ENCODE measurements at places on chromosomes 7 and 10.

DNA sequence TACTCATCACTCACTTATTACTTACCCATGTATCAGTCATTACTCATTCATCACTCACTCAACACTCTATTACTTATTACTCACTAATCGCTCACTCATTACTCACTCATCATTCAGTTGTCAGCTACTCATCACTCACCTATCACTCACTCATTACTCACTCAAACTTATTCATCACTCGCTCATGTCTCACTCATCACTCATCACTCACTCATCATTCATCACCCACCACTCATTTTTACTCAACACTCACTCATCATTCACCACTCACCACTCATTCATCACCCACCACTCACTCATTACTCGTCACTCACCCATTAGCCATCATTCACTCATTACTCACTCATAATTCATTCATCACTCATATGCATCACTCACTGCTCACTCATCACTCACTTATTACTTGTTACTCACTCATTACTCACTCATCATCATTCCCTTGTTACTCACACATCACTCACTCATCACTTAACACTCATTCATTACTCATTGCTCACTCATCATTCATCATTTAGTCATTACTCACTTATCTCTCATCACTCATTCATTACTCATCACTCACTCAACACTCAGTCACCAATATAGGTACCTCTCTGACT is 237.9 kb downstream of the ADARB2 start:
- no peak for DNase-seq

GRCh38 chr10:29658984-29659965 is 24.5 kb upstream of the SVIL start:
- no peak for DNase-seq

- no peak for DNase-seq
Measured at GRCh38 chr7:47932466-47933037, 15.7 kb downstream of the PKD1L1 start.

GRCh38 chr7:80581486-80582260 is 56.8 kb upstream of the CD36 start:
- DNase-seq = no peak

- no peak for DNase-seq
Measured at GRCh38 chr10:118501637-118502440, 93.6 kb downstream of the PRLHR start.

DNA sequence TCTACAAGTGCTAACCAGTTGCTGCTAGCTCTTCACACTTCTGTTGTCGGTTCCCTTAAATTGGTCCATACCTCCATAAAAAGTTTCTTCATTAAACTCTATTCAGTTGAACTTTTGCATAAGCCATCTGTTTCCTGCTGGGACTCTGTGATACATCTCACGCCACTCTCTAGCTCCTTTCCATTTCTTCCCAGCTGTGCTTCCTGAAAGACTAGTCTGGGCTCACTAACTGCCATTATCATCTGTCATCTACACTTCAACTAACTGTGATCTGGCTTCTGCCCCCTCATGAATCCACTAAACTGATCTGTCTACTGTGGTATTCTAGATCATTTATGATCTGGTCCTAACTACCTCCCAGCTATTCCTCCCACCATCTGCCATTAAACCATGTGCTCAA is 78.3 kb downstream of the ELAPOR2 start:
- no peak for DNase-seq

GRCh38 chr7:35650751-35651150 is 44.2 kb downstream of the HERPUD2 start:
- no peak for DNase-seq

- no peak for DNase-seq
Measured at GRCh38 chr7:108434010-108434409, 22.2 kb downstream of the NRCAM start.

DNA sequence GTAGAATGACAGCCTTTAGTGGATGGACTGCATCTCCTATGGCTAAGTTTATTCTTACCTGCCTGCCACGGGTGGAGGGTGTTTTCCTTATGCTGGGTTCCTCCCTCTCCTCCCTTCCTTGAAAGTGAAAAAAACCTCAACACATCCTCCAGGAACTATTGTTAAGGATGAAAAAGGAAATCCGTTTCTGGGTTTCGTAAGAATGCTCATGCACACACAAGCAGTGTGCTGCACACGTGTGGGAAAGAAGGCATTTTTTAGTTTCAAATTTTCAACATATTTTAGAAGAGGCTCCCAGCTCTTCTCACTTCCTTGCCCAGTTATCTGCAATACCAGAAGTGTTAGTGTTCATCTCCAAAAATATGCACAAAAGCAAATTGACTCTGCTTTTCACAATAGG is 90.6 kb downstream of the FAM171A1 start:
- no peak for DNase-seq

- DNase-seq = no peak
Measured at GRCh38 chr7:22617166-22617565, 109.8 kb upstream of the IL6 start.

DNA sequence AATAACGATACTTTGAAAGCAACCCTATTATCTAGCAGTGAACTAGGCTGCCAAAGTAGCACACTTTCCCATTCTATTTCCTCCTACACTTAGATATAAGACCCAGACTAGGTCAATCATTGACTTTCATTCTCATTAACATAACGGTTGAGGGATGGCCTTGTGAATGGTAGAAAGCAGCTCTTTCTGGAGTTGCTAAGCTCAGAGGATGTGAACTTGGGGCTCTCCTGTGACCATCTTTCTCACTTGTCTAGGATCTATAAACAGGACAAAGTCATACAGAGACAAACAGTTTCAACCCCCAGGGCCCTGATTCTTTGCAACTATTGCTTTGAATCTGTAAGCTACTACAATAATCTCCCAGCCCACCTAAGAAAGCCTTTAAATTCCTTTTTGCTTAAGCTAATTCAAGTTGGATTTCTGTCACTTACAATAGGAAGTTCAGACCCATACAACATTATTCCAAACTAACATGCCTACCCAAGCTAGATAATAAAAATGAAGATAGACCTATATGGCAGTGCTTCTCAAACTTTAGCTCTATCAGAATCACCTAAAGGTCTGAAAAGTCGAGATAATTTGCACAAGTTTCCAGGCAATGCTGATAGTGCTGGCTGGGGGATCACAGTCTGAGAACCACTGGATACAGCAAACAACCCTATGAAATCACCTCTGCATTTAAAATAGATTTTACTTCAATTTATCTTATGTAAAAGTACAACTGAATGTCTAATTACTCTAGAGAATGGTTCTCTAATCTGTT is 16.7 kb downstream of the P4HA1 start:
- DNase-seq = no peak

GRCh38 chr7:30348083-30348560 is 63.7 kb downstream of the ZNRF2 start:
- DNase-seq = no peak
